ENCODE measurements at places on chromosomes 16 and 17.

DNA sequence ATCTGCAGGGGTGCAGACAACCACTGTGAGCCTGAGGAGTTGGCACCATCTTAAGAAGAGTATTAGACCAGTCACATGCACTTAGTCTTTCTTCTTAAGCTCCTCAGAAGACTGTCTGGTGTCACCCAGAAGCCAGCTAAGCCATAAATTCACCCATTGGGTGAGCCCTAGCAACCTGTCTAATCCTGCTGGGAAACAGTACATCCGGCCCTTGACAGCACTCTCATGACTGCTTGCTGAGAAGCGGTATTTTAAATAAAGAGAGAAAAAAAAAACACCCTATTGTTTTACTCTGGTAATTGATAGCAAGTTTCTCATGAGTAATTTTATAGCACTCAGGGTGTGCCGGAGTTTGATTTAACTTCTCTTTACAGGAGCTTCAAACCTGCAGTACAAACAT is 134.7 kb downstream of the SOX9 start:
- DNase-seq = no peak

DNA sequence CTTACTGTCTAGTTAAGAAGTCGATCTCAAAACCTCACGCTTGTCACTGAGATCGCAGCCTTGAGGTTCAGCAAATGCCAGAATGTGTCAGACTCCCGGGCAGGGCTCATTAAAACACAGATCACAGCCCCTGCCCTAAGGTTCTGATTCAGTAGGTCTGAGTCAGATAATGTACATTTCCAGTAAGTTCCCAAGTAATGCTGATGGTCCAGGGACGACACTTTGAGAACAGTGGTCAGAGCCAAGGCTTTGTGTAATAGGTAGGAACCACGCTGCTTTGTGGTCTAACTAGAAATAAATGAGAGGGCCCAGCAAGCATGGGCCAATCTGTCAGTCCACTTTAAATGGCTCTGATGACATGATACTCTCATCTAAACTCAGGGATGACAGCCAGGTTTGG is 228.6 kb downstream of the ZFHX3 start:
- DNase-seq = no peak

- DNase-seq = no peak
Measured at GRCh38 chr16:58853854-58854791, 120.0 kb upstream of the GOT2 start.

DNA sequence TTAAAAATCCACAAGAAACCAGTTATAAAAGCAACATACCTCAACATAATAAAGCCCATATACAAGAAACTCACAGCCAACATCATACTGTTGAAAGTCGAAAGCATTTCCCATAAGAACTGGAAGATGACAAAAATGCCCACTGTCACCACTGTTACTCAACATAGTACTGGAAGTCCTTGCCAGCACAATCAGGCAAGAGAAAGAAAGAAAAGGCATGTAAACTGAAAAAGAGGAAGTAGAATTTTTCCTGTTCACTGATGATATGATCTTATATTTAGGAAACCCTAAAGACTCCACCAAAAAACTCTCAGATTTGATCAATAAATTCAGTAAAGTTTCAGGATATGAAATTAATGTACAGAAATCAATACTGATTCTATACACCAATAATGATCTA is 45.1 kb downstream of the AHSP start:
- DNase-seq = no peak

DNA sequence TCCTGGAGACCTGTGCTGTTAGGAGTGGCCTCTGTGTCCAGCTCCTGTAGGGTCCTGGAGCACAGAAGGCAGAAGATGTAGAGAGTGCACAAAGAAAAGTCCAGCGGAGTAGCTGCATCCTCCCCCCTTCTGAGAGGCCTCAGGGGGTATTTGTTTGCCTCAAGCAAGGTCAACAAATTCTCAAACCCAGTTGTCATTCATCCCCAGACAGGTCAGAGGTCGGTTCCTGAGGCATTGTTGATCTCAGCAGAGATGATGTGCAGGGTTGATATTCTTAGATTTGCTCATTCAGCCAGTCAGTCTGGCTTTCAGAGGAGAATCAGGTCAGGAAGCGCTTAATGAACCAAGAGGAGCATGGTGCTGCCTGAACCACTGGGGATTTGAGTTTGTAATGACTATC is 8.3 kb upstream of the RBFOX1 start:
- DNase-seq = no peak

DNA sequence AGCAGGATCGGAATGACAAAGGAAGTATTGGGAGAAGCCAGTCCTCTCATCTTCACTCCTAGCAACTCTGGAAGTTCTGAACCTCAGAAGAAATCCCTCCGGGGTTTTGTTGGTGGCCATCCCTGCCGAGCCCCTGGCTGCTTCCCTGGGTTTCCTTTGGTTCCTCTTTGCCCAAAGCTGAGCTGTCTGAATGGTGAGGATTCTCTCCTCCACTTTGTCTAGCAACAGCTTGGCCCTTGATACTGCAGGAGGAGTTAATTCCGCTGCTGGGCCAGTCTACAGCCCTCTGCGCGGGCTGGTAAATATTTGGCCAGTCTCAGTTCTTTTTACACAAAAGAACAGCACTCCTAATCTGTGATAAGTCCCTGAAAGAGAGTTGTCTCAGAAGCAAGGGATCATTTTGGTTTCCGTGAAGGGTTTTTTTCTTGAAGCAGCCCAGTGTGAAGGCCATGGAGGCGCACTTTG is 170.9 kb downstream of the RAB11FIP4 start:
- no peak for DNase-seq

DNA sequence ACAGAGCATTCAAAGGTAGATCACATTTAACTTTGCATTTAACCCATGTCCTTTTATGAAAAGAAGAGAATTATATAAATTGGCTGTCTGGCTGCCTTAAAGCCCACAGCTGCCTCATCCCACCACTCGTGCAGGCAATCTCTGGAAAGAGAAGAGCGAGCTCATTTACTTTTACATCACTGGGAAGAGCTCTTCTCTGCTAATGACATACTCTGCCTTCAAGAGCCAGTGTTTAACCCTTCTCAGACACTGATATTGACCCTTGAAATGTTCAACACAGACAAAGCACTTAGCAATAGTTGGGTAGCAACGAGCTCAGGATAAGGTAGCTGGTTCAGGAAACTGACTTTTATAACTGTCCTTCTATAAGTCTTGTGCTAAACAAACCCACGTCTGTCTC is 6.8 kb downstream of the KRT38 start:
- no peak for DNase-seq

Data from progenitor cell of endocrine pancreas (in vitro differentiated cells).